SJSA1 (cell line): ENCODE measurements at places on chromosomes 2 and 18. TPM values are rescaled to one million over a fixed set of nuclear protein-coding genes. Genes with fewer than 3 reads are reported as not detected.

DNA sequence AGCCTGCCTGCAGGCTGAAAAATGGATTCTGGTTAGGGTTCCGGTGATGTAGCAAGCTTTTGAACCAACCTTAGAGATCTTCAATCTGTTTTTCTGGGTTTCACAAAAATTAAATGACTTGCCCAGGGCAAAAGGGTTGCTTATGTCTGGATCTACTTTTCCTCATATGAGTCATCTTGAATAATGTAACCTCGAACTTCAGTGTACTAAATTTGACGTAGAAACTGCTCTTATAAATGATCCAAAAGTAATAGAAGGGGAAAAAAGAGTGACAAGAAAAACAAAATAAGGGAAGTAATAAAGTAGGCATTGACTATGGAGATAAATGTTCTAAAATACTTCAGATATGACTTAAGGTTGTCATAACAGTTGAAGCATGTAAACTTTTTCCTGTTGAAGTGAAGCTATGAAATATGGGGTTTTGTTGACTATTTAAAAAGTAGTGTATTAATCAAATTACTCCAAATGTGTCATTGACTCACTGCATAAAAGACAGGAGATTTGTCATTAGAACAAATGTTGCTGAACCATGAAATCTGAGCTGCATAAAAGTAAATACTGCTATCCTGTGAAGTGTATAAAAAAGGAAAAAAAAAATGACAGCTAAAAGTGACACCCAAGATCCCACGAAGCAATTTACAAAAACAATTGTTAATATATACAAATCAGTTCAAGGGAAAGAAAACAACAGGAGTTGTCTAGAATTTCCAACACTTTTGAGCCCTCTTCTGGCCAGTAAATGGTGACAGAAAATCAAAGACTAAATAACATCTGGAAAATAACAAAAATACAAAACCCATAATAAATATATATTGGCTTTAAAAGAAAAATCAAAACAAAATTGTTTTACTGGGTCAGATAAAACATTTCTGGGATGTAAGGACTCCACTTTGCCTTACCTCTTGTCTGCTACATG is 103.6 kb upstream of the SERPINE2 start:
- no peak for DNase-seq

GRCh38 chr2:44135771-44136170 is 32.9 kb upstream of the PPM1B start:
- DNase-seq, result no peak

GRCh38 chr18:65994302-65994701 is 243.5 kb downstream of the CDH7 start:
- DNase-seq, result no peak

GRCh38 chr2:83186105-83186760 is 1272.8 kb downstream of the SUCLG1 start:
- DNase-seq, result no peak

DNA sequence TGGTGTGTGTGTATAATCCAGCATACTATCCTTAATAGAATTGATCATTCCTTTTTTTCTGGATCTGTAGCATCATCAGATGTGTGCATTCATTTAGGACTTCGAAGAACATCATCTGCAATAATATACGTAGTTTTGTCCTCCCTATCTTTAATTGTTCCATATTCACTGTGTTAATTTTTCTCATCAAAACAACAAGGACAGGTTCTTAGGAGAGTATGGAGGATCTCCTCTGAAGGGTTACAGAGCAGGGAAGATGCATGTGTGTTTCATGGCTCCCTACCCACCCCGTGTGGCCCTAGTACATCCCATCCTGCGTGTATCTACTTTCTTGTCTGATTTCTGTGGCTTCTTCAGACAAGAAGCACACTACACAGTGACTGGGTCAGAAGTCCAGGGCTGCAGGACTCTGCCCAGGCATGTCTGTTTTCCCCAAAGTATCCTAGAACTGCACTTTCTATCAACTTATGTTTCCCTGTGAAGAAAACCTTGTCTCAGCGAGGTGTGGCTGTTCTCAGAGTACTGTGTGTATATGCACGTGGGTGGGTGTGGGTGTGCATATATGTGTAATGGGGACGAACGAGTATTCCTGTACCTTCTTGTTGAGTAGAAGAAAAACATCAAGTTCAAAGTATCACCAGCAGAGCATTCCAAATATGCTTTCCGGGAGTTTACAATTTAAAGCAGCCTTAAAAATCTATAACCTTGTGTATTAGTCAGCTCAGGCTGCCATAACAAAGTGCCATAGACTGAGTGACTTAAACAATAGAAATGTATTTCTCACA is 220.4 kb upstream of the FOSL2 start:
- no peak for DNase-seq

GRCh38 chr2:231680992-231681852 is 27.1 kb upstream of the PTMA start:
- peak; percentile 88 for DNase-seq

Gene RBM43
- total RNA-seq, result 1.7 and 3.7 TPM in 2 replicates

Gene NEB
- total RNA-seq, result 0.03 TPM in 1 of 2 replicates, not detected in the other

DNA sequence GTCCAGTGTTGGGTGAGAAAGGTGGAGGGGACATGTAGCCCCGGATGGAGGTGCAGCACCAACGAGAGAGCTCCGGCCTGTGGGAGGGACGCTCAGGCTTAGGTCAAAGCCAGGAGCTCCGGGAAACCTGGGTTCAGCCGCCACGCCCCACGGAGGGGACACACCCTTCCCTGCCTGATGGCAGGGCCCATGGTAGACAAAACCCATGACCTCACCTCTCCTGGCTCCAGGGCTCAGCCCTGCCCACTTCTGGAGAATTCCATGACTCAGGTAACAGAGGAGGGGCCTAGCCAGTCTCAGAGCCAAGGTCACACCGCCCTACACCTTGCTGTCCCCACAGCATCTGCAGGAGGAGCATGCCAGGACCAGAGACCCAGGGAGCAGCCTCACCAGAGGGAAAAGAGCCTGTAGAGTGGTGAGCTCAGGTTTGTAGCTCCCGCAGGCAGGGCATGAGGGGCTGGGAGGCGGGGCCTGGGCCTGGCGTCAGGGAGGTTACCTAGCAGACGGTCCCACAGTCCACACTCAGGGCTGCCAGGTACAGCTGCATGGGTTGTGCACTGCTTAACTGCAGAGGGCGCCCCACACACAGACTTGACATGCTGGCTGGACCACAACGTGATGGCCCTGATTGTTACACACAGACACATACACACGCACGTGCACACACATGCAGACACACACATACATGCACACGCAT is 70.8 kb upstream of the SMAD7 start:
- DNase-seq, result peak; percentile 22

Gene CHRND
- total RNA-seq, result not detected in 2 replicates

DNA sequence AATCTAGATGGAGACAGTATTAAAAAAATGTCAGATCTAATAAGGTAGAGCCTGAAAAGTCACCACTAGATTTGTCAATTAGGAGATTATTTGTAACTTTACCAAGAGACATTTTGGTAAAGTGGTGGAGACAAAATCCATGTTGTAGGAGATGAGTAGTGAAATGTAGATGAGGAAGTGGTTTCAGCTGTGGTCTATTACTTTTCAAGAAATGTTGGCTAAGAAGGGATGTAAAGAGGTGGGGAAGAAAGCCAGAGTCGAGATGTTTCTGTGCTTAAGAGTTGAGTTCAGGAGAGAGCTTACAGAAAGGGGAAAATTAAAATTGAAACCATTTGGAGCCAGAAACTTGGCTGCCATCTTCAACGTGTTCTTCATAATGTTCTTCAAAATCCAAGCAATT is 22.2 kb downstream of the ACVR2A start:
- no peak for DNase-seq

- DNase-seq, result peak; percentile 31
Observed at GRCh38 chr2:241991299-241991698, 121.8 kb downstream of the RTP5 start.

GRCh38 chr2:108612514-108613183 is 78.4 kb downstream of the LIMS1 start:
- DNase-seq, result no peak

- no peak for DNase-seq
Observed at GRCh38 chr2:60159519-60159918, 393.9 kb downstream of the BCL11A start.

DNA sequence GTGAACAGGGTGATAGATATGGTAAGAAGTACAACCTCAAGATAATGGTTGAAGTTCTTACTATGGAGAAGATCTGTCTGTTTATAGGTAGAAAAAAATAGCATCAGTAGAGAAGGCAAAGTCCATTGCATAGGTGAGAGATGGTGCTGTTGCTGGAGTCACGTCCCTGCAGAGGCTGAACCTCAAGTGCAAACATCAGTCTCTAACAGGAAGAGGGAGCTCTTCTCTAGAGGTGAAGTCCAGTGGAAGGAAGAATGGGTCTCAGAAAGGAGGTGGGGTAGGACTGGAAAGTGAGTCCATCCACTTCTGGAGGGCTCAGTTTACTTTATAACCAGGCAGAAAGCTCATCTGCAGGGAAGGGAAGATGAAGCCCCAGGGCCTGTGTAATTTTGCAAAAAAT is 337.7 kb downstream of the MEIS1 start:
- DNase-seq, result no peak

- DNase-seq, result no peak
Observed at GRCh38 chr2:25090801-25091200, 48.9 kb downstream of the EFR3B start.

DNA sequence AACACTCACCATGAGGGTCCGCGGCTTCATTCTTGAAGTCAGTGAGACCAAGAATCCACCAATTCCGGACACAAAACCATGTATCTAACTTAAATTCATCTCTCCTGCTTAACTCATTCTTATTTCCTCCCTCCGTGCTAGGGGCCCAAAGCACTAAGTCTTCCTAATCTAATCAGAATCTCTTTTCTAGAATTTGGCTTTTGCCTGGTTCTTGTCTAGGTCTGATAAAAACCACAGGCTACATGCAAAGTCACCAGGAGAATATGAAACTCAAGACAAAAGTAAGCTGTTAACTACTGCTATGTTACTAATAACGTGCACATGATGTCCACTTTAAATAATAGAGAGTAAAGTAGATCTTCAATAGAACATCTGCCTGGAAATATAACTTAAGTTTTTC is 69.9 kb downstream of the TRIP12 start:
- no peak for DNase-seq

Gene CCDC141
- total RNA-seq, result not detected in 2 replicates

GRCh38 chr2:240622060-240622411 is 3.2 kb upstream of the GPR35 start:
- no peak for DNase-seq

DNA sequence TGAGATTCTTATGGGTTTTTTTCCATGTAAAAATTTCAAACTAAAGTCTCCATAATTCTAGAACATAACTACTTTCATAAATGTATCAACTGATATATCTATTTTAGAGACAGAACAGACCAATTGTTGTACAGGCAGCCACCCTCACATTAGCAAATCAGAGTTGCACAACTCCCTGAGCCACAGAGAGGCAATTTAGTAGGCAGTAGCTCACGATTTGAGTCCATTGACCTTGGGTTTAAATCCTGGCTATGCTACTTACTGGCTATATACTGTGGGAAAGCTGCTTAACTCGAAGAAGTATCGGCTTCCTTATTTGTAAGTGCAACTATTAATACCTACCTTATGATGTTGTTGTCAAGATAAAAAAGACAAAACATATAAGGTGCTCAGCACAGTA is 16.2 kb downstream of the MTIF2 start:
- no peak for DNase-seq

DNA sequence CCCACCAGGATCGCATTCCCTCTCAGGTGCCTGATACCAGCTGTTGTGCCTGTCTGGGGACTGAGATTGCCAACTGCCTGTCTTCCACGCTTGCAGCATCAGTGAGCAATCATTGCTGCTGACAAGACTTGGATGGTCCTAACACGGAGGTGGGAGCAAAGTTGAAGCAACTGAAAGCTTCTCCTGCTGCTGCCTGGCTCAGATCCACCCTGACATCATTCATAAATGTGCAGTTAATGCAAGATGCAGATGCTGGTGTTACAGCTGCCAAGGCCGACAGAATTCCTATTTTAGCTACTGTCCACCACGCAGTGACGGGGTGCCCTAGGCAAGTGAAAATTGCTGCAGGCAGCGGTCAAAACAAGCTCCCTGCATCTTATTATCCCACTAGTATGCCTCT is 131.4 kb downstream of the VWC2L start:
- DNase-seq, result no peak

GRCh38 chr18:49814147-49814499 is 790 bp upstream of the ACAA2 start:
- DNase-seq, result peak; percentile 56

DNA sequence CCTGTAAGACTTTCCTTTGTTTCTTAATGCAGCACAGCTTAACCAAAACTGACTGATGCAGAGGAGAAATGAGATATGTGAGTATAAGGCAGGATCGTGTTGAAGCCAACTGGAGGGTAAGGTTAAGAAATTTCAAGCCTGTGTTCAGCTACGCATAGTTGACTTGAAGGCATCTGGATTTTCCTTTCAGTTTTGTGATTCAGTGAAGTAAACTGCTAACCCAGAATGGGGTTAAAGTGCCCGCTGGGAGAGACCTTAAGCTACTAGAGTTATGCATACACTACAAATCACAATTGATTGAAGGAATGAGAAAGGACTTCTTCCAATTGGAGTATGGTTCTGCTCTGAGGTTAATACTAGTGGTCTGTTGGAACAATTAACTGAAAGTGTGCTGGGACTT is 22.6 kb downstream of the THSD7B start:
- DNase-seq, result no peak

DNA sequence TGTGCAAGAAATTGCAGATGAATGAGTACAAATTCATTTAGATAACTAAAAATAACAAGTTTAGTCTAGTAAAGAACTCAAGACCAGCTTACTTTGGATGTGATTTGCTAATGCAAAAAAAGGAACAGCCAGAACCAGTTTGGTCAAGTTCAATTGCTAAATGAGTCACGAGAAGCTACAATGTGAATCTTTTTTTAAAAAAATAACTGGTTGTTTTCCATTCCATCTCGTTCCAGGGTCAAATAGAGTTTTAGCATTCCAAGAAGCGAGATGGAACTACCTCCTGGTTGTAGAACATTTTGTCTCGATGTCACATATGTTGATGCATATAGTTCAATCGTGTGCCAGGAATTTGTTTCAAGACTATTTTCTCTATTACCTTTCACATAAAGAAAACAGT is 65.0 kb upstream of the IKZF2 start:
- DNase-seq, result no peak

DNA sequence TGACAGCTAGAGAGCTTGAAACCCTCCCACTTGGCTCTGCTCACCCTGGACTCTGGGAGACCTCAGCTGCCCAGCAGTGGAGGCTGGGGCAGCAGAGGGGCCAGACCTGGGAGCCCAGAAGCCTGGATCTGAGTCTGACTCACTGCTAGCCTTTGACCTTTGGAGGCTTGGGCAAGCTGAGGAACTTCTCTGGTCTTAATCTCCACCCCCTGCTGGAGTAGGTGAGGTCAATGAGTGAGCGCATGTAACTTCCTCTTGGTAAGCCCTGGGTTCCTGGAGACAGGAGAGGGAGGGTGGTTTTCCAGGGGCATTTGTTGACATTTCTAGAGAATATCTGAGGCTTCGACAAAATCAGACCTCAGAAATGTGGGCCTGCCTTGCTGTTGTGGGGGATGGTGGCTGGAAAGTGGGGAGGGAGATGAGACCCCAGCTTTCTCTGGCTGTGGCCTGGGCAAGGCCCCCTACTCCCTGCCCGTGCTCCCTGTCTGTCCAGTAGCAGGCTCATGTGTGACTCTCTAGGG is 73.0 kb upstream of the YWHAQ start:
- DNase-seq, result peak; percentile 44

Gene CIDEA
- total RNA-seq, result not detected in 2 replicates
